ENCODE measurements at places on chromosomes 2 and 18.

- DNase-seq, result no peak
Measured at GRCh38 chr2:142957144-142957543, 79.7 kb downstream of the KYNU start.

- no peak for DNase-seq
Measured at GRCh38 chr18:8139891-8140406, 469.3 kb upstream of the RAB12 start.

GRCh38 chr18:62091487-62092120 lies 95.3 kb downstream of the PIGN start:
- DNase-seq, result no peak

DNA sequence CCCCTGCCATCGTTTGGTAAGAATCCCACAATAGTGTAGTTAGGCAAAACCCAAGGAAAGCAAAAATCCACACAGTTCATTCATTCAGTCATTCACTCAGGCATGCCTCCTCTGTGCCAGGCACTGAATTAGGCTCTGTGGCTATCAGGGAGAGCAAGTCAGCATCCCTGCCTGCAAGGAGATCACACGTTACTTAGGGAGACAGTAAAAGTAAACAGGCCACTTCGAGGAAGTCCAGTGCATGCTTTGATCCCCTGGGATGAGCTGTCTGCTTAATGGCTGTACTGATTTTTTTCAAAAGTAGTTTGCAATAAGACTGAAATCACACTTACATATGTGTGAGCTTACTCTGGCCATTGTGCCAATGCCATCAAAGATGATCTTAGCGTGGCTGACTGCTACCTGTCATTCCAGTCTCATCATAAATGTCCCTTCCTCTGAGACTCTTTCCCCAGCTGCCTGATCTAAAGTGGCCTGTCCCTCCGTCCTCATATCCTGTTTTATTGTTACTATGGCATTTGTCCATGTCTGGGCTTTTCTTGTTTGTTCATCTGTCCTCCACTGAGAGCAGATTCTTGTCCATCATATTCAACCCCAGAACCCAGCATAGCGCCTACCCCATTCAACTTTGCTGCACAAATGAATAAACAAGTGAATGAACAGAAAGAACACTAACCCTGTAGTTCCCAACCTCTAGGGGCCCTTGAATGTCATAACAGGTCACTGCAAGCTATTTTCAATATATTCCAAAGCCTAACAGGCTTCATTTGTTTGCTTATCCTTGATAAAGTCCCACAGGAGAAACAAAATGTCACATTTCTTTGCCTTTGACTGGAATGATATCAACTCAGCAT lies 84.1 kb downstream of the GALNT14 start:
- no peak for DNase-seq

- peak; percentile 16 for DNase-seq
Measured at GRCh38 chr2:216838151-216838550, 21.7 kb downstream of the TNP1 start.

DNA sequence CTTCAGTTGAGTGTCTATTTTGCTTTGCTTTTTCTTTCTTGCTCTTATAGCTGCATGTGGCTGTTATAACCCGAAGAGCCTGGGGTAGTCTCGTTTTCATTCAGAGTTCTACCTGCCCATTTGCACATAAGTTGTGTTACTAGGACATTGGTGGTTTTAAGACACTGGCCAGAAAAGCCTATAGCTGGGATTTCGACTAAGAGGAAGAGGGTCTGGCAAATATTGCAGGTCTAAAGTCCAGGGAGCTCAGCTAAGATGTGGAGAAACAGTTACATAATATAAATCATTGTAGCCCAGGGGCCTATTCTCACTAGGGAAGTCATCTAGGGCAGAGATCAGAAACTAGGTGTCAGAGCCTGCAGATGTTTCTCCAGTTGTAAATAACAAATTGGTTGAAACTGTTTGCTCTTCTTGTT lies 120.8 kb downstream of the BABAM2 start:
- DNase-seq, result no peak

- no peak for DNase-seq
Measured at GRCh38 chr2:120842456-120843439, 107.1 kb downstream of the GLI2 start.

- peak; percentile 50 for DNase-seq
Measured at GRCh38 chr2:240021488-240022104, 3.5 kb downstream of the NDUFA10 start.

DNA sequence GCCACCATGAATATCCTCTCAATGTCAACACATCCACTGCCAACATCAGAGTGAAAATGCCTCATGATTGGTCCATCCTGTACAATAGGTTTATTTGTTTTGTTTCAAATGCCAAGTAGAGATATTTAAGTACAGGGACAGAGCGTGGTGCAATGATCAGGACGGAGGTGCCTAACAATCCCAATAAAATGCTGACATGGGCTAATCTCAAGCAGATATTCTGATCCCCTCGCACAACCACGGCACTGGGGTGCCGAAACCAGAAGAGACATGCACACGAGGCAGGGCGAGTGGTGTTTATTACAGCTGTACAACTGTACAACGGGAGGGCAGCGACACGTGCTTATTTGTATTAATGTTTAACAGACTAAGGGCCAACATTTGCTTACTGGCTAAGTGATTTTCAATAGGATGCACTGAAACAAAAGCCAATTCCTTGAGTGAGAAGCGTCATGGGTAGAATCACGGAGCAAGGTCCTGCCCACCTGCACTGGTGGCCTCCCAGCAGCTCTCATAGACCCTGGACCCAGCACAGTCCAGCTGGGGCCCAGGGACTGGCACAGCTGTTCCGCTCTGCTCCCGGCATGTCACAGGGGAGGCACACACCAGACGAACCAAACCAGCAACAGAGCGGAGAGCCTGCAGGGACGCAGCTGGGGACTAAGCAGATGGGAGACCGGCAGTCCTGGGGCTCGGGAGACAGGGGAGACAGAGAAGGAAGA lies 101.4 kb downstream of the HDAC4 start:
- DNase-seq, result no peak
